Chondrocyte (in vitro differentiated cells): ENCODE measurements at places on chromosomes 1 and 21. TPM values are rescaled to one million over a fixed set of nuclear protein-coding genes. Genes with fewer than 3 reads are reported as not detected.

NBPF20 gene
- total RNA-seq = 2.7 to 5.7 TPM (median 3.4 TPM) in 3 replicates

RIPK4 gene
- total RNA-seq = 6.1 to 11.3 TPM (median 11.1 TPM) in 3 replicates

GRCh38 chr1:234776876-234777855, 167.2 kb upstream of the IRF2BP2 start:
- no peak overlapping the region for H3K27ac ChIP-seq
- H3K4me3 ChIP-seq = no peak overlapping the region
- no peaks in the 10 kb centered on the region for H3K27me3 ChIP-seq
- H3K36me3 ChIP-seq = peaks cover 2% of the 10 kb centered on the region
- DNase-seq = no peak

GRCh38 chr21:29914326-29914725, 25.5 kb downstream of the GRIK1 start:
- peaks cover 27% of the 10 kb centered on the region for H3K27me3 ChIP-seq
- no peak for DNase-seq
- H3K36me3 ChIP-seq = no peaks in the 10 kb centered on the region
